ENCODE measurements at places on chromosomes 2 and 18.
A peak's percentile ranks its signal among the peaks of the same experiment; 100 is the strongest.

DNA sequence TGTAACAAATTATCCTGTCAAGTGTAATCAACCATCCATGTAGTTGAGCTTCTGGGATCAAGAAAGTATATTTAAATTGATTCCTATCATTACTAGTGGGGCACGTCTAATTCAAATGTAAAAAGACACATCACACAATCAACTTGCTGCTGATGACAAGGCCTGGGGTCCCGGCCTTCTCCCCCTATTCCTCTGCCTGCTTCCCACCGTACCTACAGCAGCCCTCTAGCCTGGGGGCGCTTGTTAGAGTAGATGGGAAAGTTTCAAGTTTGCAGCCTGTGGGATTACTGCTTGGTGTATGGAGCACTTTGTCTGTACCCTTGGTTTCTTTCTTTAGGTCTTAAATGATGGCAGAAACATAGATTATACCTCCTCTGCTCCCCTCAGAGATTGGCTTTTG lies 333.3 kb upstream of the KYNU start:
- DNase-seq, result no peak

DNA sequence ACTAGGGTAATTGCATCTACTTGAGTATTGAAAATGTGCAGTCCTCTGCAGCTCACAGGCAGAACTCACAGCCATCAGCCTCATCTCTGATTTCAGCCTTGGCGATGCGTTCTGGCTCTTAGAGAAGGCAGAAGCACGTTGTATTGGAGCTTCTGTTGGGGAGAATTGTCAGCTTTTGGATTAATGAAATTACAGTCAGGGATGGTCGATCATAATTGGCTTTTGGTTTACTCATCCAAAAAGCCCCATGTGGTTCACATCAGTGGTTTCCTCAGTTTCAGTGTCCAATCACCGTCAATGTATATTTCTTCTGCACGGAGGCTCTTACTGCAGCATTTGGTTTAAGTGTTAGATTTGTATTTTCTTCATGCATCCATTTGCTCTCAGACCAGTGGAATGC lies 218.5 kb upstream of the SOX11 start:
- no peak for DNase-seq

DNA sequence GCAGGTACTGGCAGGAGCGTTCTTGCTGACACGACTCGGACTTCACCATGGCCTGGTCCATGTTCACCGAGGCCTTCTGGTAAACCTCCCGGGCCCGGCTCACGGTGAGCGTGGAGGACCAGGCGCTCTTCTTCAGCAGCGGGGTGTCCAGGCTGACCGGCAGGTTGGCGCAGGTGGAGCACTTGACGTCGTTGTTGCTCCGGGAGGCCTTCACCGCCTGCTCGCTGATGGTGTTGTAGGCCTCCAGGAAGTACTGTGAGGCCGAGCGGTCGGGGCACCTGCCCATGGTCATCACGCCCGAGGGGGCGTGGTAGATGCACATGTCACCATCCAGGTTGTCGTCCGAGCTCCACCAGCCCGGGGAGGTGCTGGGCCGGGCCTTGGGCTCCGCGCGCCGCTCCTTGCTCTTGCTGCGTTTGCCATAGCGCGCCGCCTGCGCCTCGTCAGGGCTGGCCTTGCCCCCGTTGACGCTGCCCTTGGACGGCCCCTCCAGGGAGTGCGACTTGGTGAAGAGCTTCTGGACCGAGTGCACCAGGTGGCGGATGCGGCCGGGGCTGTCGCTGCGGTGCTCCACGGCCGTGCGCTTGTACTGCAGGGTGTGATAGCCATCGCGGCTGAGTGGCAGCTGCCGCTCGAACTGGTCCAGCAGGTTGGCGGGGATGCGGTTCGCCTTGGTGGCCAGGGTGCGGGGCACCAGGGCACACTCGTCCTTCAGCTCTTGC lies 429.3 kb downstream of the TGIF1 start:
- DNase-seq, result no peak

- peak; percentile 13 for DNase-seq
Measured at GRCh38 chr18:2657788-2658458, 2.4 kb downstream of the SMCHD1 start.

GRCh38 chr2:118634876-118635275 lies 212.6 kb downstream of the EN1 start:
- no peak for DNase-seq

GRCh38 chr2:199685669-199686068 lies 165.3 kb downstream of the FTCDNL1 start:
- no peak for DNase-seq

DNA sequence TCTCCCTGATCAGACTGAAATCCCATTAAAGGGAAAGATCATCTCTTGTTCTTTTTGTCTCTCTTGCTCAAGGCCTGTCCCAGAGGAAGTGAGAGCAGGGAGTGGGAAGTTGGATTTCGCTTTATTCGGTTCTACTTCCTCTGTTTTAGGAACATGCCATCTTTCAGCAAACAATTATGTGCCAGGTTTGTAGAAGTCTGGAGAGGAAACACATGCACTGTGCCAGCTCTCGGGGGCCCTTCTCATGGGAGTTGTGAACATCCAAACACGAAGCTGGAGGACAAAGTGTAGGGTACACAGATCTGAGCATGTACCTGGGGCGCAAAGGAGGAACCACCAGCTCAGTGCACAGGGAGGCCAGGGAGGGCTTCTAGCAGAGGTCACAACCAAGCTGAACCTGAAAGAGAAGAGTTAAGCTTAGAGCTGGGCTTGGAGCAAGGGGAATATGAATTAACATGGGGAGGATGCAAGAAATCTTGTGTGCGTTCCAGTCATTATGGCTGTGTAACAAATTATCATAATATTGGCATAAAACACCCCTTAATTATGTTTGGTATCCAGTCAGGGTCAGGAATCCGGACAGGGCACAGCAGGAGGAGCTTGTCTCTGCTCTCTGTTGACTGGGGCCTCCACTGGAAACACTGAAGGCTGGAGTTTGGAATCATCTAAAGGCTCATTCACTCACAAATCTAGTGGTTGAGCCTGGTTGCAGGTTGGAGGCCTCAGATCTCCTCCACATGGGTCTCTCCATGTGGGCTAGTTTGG lies 128.6 kb downstream of the ZFP36L2 start:
- no peak for DNase-seq

GRCh38 chr2:165795011-165795410 lies 964 bp upstream of the GALNT3 start:
- DNase-seq, result no peak

DNA sequence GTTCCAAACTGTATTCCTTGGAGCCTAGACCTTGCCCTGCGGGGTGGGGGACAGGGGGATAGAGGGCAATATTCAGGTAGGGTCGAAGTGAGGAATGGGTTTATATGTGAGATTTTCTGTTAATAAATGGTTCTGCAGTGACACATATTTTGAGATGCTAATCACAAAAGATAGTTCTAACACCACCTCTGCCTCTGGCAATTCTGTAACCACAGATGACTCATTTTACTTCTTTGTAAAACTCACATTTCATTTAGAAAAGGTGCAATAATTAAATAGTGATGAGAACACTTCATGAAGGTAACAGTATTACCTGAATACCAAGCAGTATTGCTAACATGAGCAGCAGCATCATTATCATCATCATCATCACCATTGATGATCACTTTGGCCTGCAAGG lies 306.6 kb downstream of the SUCLG1 start:
- DNase-seq, result no peak

DNA sequence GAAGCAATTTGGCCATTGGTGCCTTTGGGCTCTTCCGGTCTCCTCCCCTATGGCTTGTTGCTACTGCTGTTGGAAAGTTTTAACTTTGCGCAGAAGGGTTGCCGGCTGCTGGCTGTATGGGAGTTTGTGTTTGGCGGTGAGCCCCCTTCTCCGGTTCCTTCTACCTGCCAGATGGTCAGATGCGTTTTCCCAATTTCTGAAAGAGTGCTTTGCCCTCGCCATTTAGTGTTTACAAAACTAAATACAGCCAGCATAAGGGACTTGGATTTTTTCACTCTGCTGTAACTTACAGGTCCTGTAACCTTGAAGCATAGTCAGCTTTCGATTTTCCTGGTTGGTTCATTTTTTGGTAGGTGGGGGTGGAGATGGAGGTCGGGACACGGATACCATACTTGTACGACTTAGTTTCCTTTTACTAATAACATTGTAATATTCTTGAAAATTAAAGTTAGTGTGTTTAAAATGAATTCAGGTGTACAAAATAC lies 604 bp downstream of the COQ10B start:
- DNase-seq, result no peak

DNA sequence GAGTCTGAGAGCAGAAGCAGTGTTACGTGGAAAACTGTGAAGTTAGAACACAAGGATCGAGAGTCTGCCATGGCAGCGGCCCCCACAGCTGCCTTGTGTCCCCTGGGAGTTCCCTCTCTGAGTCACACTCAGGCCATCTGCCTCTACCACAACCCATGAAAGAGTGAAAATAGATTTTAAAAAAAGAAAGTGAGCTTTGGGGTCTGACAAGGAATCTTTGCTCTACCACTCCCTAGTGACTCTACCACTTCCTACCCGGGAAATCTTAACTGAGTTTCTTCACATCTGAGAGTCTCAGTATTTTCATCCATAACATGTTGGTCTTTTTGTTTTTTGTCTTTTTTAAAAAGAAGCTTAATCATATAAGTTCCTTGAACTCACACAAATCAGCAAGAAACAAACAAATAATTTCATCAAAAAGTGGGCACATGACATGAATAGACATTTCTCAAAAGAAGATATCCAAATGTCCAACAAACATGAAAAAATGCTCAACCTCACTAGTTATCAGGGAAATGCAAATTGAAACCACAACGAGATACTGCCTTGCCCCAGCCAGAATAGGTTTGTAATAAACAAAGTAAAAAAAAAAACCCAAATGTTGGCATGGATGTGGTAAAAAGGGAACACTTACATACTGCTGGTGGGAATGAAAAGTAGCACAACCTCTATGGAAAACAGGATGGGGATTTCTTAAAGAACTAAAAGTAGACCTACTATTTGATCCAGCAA lies 2.4 kb upstream of the MSGN1 start:
- no peak for DNase-seq

DNA sequence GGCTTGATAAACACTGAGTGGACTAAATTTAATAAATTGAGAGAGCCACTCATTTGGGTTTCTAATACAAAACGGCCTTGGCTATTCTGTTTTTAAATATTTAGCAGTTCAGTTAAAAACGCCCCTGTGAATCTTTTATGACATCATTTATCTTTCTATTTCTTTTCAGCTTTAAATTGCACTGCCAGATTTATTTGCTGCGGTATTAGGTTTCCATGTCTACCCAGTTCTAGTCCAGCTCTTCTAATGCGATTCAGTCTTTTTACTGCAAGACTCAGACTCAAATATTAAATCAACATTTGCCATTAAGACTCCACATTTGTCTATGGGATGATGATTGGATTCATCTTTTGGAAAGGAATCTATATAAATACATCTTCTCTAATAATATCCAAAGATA lies 2174.3 kb upstream of the PIK3C3 start:
- no peak for DNase-seq

DNA sequence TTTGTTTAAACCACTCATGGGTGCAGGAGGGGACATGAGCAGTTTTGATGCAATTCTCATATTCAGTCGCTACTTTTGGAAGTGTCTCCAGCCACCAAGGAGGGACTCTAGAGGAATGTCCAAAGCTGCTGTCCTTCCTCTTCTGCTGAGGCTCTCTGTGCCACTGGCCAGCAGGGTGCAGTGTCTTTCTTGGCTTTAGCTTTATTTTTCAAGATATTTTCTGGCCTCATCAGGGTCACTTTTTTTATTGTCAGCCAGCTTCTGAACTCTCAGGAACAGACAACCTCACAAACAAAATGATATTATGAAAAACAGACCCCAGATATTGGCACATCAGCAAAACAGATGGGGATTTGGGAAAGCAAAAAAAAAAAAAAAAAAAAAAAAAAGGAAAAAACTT lies 289.3 kb upstream of the ZSWIM2 start:
- no peak for DNase-seq

DNA sequence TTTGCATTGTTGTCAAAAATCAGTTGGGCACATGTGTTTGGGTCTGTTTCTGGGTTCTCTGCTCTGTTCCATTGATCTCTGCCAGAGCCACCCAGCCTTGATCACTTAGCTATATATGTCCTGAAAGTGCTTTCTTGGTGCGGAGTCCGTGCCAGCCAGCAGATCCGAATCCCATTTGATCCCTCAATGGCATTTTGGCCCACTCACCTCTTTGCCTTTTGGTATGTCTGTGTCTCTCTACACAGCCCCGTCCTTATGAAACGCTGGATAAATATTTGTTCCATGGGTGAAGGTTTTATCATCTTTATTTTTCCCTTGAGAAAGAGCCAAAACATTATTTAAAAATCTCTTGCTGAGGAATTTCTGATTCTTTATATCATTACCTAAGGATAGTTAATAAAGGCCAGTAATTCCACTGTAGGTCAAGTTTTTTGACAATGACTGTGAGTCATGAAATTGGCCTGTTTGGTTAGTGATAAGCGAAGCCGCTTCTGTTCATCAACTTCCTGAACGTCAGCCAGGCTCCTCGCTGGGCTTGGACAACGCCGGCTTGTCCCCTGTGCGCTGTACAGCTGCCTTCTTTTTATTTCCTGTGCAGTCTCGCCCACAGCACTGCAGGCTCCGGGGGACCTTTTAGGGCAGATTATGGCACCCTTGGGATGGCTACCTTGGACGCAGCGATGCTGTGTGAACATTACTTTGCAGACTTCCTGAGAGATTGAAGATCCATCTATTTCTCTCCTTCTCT lies 24.9 kb downstream of the MTCL1 start:
- peak; percentile 40 for DNase-seq

DNA sequence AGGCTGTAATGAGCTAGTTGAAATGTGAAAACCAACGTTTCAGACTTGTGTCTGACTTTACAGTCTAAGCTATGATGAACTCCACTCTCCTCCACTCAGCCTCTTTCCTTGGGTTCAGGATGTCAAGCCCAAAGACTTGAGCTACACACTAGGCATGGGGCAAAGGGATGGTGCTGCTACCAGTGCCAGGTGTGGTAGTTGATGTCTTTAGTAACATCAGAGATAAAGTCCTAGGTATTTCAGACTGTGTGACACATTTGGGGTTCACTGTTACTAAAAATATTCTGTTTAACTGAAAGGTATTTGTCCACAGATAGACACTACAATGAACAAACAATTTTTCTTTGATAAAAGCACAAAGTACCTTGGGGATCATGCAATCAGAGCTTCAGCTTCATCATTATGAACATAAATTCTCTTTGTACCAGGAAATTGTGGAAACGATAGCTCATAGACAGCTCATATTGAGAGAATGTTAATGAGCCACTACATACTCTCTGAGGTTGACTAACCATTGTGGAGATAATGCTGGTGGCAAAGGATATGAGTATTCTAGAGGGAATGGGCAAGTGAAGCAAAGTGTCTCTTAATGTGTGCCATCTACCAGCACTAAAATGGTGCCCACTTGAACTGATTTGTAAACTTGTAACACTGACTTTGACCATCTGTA lies 253.7 kb upstream of the THUMPD2 start:
- no peak for DNase-seq

- DNase-seq, result no peak
Measured at GRCh38 chr2:62934517-62934916, 116.1 kb upstream of the OTX1 start.

DNA sequence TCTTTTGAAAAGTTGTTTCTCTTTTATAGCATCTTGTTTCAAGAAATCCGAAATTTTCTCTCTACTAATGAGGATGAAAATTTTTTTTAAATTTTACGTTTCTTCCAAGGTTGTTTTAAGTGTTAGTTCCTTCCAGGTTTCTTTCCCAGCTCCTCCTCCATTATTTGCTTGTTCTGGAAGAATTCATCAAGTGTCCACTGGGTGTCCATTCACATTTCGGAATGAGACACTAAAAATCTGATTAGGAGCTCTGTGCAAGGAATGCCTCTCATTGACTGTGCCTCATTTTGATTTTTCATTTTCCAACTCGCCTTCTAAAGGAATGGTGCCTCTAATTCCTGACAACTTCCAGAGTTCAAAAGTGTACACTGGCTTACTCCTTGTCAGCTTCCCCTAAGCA lies 6.1 kb downstream of the SP100 start:
- DNase-seq, result no peak

All from NCI-H774 (cell line).